ENCODE measurements at places on chromosomes 6 and 20. TPM values are rescaled to one million over a fixed set of nuclear protein-coding genes. Genes with fewer than 3 reads are reported as not detected.

Gene GATA5
- 0.27 TPM for total RNA-seq

Gene FOXQ1
- 0.12 TPM for total RNA-seq

Gene RING1
- 21.3 TPM for total RNA-seq

Gene ABHD12
- total RNA-seq = 23.6 TPM

Gene NKAIN4
- not detected for total RNA-seq

Gene TRIM10
- 2.4 TPM for total RNA-seq

Gene ADGRF4
- not detected for total RNA-seq

Gene HLA-DQB1
- 0.33 TPM for total RNA-seq

Gene SLCO4A1
- 3.2 TPM for total RNA-seq

Gene PI16
- not detected for total RNA-seq

Gene CYP21A2
- total RNA-seq = 19.5 TPM

Gene KCNS1
- 0.12 TPM for total RNA-seq

Gene NRSN2
- total RNA-seq = 1.5 TPM

Gene SMIM29
- 5.0 TPM for total RNA-seq

Gene ZKSCAN4
- 2.6 TPM for total RNA-seq

Gene ABHD16B
- total RNA-seq = not detected

Gene EPPIN
- total RNA-seq = not detected

Gene KIF25
- not detected for total RNA-seq

Gene C2
- total RNA-seq = 739 TPM

Measured in right lobe of liver (tissue), 6 donors.